ENCODE measurements at places on chromosomes 16 and 17.

DNA sequence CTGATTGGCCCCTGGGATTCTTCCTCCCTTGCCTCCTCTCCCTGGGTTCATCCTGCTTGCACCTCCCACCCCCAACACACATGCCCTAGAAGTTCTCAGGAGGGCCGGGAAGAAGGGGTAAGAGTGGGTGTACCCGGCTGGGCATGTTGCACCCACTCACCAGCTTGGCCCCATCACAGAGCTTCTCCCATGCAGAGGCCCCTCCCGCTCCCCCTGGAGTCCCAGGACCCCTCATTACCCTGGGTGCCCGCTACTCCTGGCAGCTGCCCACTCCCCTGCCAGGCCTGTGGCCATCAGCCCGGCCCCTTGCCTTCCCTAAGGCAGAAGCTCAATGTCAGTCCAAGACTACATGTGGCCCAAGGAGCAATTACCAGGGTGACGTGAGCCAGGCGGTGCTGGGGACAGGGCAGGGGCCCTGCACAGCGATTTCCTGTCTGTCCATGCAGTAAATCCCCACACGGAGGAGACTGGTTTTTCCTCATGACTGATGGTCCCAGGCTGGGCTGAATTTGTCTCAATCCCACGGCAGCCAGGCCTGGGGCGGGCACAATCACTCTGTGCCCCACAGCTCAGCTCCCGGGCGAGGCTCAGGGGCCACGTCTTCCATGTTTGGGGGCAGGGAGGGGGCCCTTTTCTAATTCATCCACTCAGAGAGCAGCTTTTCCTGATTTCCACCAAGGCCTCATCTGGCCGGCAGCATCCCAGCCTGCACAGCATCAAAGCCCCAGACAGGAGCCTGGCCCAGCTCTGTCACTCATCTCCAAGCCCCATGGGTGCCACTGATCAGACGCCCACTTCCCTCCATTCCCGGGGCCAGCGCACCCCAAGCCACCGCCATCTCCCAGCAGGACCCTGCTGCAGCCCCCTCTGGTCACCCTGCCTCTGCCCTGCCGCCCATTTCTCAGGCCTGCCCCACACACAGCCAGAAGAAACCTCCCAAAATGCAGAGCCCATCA is 234.7 kb downstream of the KATNIP start:
- DNase-seq: no peak

- DNase-seq: no peak
These were observed 15.4 kb upstream of the KIF2B start for GRCh38 chr17:53807286-53807685.

GRCh38 chr16:53556521-53556920 is 53.5 kb upstream of the AKTIP start:
- DNase-seq: no peak

- DNase-seq: peak; percentile 85
These were observed 9.1 kb upstream of the CRISPLD2 start for GRCh38 chr16:84810518-84811273.

DNA sequence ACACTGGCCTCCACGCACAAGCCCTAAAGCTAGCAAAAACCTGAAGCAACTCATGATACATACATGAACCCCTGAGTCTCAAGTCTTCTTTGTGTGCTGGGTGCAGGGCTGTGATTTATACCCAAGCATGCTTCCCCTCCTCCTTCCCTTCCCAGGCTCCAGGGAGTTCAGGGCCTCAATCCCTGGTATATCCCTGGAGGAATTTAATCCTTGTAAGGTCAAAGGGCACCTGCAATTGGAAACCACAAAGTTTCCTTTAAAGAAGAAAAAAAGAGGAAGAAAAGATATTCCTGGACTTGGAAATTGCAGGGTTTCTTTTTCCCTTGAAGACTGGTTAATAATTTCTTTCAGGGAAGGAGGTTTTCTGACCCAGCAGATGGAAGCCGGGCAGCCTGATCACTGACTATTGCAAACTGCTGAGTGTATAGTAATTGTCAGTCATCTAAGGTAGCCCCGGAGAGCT is 182.3 kb downstream of the AATF start:
- DNase-seq: peak; percentile 32

DNA sequence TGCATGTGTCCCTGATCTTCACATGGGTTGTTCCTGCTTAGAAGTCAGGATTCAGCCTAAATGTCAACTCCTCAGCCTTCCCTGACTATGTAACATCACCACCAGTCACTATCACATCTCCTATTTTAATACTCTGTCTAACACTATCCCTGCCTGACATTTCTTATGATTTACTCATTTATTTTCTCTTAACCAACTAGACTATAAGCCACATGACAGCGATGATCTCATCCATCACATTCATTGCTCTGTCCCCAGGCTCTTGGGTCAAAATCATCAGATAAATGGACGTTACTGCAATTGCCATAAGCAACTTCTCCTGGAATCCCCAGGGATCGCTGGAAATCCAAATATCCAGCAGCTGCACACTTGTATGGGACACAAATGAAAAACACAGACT is 15.7 kb downstream of the CDRT4 start:
- peak; percentile 14 for DNase-seq

- DNase-seq: peak; percentile 58
These were observed 1336.6 kb upstream of the CDH8 start for GRCh38 chr16:63372815-63373214.

DNA sequence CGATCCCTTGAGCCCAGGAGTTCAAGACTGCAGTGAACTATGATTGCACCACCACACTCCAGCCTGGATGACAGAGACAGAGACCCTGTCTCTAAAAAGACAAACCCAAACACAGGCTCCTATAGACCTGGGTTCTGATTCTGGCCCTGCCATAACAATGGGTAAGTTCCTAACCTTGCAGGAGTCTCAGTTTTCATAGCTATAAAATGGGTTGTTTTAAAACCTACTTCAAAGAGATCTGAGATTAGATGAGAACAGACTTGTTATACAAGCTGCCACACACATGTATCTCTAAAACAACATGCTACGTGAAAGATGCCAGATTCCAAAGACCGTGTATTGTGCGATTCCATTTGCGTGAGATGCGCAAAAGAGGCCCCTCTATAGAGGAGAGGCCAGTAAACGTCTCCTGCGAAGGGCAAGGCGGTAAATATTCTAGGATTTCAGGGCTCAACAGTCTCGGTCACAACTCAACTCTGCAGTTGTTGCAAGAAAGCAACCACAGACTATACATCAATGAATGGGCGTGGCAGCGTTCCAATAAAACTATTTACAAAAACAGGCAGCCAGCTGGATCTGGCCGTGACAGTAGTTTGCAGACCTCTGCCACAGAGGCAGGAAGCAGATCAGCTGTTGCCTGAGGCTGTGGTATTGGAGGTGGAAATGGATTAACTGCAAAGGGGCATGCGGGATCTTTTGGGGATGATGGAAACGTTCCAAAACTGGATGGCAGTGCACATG is 5.9 kb downstream of the CORO7 start:
- DNase-seq: peak; percentile 91

GRCh38 chr16:48961546-48961945 is 320.1 kb downstream of the CBLN1 start:
- DNase-seq: no peak

DNA sequence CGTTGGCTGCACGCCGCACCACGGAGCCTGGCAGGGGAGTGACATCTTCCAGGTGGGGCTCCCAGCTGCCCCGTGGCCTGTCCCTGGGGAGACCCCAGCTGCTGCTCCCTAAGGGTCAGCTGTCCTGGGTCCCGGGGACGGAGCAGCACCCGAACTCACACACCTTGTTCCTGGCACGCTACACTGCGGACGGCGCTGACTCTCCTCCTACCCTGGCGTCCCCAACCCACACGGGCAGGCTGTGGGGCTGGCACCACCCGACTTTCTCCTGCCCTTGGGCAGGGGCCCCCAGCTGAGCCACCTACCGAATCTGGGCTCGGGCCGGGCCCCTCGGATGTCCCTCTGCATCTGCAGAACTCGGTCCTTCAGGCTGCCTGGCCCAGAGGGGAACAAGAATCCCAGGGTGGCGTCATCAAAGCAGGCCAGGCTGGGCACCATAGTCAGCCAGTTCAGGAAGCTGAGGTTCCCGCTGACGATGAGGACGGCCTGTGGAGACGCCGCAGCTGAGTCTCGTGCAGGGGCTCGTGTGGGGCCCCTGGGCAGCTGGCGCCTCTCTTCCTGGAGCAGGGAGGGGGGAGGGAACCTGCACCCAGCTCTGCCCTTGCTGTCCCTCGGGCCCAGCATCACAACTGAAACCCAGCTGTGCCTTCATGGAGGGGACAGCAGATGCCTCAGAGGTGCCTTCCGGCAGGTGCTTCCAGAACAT is 70.5 kb upstream of the GNG13 start:
- no peak for DNase-seq

GRCh38 chr17:19744492-19744891 is 3.6 kb downstream of the ALDH3A1 start:
- DNase-seq: no peak

DNA sequence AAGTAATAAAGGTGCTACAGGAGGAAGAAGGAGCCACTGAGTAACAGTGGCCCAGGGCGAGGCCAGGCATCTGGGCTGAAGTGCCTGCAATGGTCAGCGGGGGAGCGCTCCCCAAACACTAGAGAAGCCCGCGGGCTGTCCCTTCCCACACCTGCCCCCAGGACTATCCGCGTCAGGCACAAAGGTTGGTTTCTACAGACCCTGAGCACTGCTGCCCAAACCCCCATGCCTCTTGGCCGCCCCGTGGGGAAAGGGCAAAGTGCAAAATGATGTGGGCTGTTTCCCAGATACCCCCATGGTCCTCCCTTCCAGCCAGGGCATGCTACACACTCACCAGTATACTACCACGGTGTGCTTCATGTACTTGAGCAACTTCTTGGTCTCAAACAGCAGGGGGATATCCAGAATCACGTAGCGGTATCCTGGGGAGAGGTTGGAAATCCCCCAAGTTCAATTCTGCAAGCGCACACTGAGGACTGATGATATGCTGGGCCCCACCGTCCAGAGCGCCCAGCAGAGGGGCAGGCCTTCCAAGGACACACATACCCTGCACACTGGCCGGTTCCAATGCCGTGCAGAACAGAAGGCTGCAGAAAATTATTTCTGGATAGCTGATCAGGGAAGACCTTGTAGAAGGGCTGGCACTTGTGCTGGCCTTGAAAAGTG is 21.5 kb downstream of the DCAKD start:
- no peak for DNase-seq

- no peak for DNase-seq
These were observed 38.1 kb downstream of the LGALS9 start for GRCh38 chr17:27669136-27669535.

DNA sequence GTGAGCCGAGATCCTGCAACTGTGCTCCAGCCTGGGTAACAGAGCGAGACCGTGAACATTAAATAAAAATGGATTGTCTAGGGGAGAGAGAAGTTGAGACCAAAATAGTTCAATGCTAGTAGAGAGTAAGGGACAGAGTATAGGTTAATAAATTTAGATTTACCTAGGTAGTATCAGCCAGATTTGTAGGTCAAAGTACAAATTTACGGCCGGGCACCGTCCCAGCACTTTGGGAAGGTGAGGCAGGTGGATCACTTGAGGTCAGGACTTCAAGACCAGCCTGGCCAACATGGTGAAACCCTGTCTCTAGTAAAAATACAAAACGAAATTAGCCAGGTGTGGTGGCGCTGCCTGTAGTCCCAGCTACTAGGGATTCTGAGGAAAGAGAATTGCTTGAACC is 12.2 kb upstream of the BMERB1 start:
- DNase-seq: no peak

GRCh38 chr16:84085773-84086172 is 31.0 kb downstream of the MBTPS1 start:
- DNase-seq: no peak

GRCh38 chr16:53852678-53853077 is 148.7 kb downstream of the FTO start:
- peak; percentile 22 for DNase-seq

GRCh38 chr16:62548095-62548494 is 511.9 kb upstream of the CDH8 start:
- no peak for DNase-seq

DNA sequence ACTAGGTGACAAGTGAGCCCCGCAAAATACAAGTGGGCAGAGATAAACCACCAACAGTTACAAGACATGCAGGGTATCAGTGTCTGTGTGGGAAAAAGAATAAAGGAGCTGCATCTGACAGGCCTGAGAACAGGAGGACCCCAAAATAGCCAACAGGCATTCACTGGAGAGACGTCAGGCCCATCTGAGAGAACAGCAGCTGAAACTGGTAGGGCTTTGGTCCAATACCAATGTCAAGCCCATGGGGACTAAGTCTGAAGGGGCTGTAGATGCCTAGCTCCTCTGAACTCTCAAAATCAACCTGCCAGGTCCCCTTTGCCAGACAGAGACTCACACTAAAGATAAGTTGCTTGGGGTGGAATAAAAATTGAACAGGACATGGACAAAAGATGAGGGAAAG is 30.5 kb upstream of the TANC2 start:
- no peak for DNase-seq

DNA sequence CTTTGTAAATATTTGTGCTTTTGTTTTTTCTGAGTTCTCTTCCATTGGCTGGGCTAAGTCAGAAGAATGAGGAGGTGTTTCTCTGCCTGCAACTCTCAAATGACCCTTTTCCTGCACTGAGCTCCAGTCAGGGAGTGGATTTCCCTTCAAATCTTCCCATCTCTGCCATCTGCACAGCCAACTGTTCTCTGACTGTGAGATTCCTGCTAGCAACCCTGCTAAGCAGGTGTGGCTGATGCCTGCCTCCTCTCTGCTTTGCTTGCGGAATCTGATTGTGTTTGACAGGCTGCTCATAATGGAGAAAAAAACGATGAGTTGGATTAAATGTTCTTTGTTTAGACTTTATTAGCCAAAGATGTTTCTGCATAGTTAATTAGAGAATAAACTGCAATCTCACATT is 519.8 kb downstream of the TMEM114 start:
- DNase-seq: no peak

DNA sequence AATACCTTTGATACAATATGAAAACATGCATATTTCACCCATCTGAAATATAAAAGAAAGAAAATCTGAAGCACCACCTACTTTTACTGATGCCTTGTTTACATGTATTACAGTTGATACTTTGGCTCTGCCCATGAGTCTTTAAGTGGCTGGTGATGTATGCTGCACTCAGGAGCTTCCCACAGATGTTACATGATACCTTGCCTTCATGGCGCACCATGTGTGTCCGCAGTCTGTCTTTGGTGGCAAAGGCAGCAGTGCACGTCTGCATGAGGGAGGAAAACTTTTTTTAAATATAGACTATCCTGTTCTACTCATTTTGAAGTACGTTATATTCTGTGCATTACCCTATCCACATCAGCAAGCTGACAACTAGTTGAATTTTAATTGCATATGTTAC is 7.5 kb downstream of the VEZF1 start:
- no peak for DNase-seq

- DNase-seq: no peak
These were observed 42.1 kb downstream of the NOG start for GRCh38 chr17:56635641-56636040.

DNA sequence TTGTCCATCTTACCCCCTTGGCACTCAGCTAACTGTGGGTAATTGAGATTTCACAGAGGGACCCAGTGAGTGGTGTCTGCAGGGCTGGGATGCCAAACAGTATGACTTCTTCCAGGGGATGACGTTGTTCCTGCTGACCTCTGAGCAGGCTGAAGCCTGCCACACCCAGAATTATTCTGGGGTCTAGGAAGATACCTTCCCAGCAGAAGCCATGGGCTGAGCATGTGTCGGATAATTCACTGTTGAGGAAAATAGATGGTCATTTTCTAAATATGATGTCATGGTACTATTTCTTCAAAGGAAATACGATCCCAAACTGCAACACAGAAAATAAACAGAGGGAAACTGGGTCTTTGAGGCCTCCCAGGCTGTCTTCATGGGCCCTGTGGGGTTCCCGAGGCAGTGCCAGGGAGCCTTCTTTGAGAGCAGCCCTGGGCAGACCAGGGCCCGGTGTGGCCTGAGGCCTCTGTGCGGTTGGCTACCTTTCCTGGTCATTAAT is 17.4 kb downstream of the WNT9B start:
- DNase-seq: no peak

Data from fibroblast of upper back skin (primary cell).